ENCODE measurements at places on chromosomes 13 and 19.

DNA sequence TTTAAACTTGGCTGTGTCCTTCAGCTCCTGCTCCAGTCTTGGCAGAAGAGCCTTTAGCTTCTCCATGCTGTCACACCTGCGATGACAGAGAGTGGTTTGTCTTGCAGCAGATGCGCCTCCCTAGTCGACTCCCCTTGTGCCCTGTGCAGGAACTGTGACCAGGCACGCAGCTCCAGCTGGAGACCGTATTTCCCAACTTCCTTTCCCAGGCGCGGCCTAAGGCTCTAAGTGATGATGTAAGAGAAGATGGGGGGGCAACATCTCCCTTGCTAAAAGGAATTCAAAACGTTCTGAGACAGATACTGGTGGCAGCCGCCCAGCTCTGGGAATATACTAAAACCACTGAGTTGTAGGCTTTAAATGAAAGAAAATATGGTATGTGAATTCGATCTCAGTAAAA is 16.3 kb downstream of the DCUN1D2 start:
- DNase-seq: peak; percentile 97

- no peak for DNase-seq
Measured at GRCh38 chr19:13006431-13007281, 11.4 kb downstream of the NFIX start.

DNA sequence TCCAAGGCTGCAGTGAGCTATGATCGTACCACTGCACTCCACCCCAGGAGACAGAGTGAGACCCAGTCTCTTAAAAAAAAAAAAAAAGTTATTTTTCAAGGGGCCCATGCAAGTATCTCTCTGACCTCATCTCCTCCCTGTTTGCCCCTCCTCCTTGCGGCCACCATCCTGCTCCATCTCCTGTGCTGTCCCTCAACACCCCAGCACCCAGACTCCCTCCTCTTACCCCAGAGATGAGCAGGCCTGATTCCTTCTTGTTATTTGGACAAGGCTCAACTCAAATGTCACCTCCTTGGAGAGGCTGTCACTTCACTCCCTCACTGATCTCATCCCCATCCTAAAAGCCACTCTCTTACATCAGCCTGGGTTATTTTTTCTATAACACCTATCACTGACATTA is 4.4 kb downstream of the RYR1 start:
- no peak for DNase-seq

DNA sequence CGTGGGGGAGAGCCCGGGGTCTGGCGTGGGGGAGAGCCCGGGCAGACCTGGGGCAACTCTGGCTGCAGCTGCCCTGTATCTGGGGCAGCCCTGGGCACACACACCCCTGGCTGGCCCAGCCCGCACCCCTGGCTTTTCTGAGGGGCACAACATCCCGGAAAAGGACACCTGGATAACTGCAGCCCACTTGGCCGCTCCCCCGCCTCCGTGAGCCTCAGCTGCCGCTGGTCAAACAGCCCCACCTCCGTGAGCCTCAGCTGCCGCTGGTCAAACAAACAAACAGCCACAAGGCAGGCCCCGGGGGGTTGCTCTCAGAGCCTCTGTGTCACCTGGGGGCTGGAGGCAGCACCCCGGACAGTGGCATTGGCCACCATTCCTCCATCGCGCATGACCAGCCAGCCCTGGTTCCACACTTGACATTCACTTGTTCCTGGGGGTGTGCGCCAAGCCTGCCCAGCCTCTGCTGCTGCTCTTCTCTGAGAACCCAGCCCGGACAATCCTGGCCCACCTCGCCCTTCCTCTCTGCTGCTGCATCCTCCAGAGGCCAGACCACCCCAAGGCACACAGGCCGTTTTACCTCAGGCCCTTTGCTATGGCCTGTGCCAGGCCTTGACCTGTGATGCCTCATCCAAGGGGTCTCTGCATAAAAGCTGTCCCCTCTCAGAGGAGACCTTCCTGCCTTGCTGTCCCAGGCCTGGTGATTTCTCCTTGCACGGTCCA is 19.9 kb downstream of the CEBPG start:
- DNase-seq: no peak

DNA sequence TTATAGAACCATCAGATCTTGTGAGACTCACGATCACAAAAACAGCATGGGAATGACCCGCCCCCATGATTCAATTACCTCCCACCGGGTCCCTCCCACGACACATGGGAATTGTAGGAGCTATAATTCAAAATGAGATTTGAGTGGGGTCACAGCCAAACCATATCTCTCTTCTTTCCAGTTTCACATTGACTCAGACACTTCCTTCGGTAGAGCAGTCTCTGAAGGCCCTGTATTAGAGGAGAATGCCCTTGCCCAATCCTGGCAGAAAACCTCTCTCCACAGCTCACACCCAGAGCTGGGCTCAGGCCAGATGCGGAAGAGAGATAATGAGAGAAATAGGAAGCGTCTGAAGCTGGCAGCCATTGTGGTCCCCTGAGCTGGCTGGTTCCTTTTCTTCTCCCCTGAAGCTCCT is 72.4 kb upstream of the CLDN10 start:
- peak; percentile 98 for DNase-seq

- no peak for DNase-seq
Measured at GRCh38 chr13:72886272-72887067, 104.5 kb downstream of the PIBF1 start.

GRCh38 chr19:40217934-40218890 is at the start of gene TTC9B:
Gene TTC9B (minus strand): TSS chr19:40218384. CDS start chr19:40218381, 3 bp downstream.
- DNase-seq: no peak

GRCh38 chr13:107712145-107712860 is 503.0 kb downstream of the LIG4 start:
- DNase-seq: no peak

DNA sequence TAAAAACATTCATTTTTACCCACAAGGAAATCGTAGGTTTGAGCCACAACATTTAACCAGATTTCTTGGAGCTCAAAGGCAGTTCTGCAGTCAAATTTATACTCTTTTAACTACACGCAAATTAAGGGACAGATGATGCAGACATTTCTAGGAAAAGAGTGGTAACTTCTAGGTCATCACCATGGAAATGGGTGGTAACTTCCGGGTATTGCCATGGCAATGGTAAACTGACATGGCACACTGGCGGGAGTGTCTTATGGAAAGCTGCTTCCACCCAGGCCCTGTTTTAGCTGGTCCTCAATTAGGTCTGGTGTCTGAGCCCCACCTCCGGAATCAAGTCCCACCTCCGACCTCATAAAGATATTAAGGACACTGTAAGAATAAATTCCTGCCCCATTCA is 10.4 kb upstream of the LYPD5 start:
- DNase-seq: no peak

DNA sequence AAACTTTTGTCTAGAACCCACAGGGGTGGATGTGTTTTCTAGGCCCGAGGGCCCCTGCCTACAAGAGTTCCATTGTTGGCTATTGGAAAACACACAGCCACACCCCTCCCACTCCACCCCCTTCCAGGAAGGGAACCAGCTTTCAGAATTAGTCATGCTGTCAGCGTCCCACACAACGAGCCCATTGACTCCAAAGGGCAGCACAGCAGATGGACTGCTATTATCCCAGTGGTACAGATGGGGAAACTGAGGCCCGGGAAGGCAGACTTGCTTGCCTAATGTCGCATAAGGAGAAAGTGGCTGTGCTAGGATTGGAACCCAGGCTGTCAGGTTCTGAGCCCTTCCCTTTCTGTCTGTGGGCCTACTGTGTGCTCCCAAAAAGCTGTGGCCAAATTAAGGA is 8.1 kb upstream of the FXYD3 start:
- no peak for DNase-seq

DNA sequence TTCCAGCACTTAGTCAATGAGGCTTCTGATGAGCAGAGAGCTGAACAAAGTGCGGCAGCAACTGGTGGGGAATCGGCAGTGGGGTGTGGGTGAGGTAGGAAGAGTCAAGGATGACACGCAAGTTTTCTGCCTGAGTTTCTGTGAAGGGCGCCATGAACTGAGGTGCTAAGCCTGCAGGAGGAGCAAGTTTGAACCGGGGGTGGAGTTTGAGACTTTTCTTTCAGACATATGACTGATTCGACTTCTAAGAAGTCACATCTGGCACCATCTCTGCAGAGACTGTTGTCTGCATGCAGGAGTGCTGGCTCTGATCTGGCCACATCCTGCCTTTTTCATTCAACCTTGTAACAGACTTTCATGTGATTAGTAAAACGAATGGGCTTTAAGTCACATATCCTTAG is 14.8 kb upstream of the GPI start:
- DNase-seq: no peak

- no peak for DNase-seq
Measured at GRCh38 chr13:27793507-27794367, 1.5 kb downstream of the GSX1 start.

- DNase-seq: no peak
Measured at GRCh38 chr19:27764186-27764804, 1448.7 kb downstream of the UQCRFS1 start.

DNA sequence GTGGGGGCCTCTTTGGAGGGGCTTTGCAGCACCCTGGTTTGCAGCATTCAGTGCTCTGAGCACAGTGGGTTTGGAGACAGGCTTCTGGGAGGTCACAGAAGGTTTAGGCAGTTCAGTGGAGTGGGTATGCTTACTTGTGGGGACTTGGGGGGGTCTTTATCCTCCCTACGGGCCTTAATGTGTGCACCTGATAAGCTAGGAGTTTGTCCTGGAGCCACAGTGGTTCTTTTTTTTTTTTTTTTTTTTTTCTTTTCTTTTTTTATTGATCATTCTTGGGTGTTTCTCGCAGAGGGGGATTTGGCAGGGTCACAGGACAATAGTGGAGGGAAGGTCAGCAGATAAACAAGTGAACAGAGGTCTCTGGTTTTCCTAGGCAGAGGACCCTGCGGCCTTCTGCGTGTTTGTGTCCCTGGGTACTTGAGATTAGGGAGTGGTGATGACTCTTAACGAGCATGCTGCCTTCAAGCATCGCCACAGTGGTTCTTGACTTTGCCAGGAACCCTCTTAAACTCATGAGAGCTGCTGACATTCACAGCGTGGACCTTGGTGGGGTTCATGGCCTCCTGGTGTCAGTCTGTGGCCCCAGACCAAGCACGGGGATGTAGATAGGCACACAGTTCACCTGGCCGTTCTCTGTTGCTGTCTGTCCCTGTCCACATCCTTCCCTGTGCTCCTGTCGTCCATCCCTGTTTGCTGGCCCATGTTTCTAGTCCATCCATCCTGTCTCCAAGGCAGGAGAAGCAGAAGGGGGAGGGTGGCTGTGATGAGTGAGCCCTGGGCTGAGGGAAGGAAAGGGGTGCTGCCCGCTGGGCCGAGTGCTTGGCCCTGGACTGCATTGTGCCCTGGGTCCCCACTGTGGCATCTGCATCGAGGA is 2.7 kb downstream of the EGLN2 start:
- no peak for DNase-seq

- no peak for DNase-seq
Measured at GRCh38 chr13:40809471-40809870, 20.1 kb downstream of the SLC25A15 start.

DNA sequence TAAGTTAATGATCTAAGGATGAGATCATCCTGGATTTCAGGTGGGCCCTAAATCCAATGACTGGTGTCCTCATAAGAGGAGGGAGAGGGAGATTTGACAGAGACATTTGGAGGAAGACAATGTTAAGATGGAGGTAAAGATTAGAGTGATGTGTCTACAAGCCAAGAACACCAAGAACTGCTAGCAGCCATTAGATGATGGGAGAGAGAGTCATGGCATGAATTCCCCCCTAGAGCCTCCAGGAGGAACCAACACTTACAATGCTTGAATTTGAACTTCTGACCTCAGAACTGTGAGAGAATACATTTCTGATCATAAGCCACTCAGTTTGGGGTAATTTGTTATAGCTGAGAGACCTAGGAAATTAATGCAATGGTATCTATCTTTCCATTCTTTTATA is 68.1 kb upstream of the RFXAP start:
- no peak for DNase-seq

DNA sequence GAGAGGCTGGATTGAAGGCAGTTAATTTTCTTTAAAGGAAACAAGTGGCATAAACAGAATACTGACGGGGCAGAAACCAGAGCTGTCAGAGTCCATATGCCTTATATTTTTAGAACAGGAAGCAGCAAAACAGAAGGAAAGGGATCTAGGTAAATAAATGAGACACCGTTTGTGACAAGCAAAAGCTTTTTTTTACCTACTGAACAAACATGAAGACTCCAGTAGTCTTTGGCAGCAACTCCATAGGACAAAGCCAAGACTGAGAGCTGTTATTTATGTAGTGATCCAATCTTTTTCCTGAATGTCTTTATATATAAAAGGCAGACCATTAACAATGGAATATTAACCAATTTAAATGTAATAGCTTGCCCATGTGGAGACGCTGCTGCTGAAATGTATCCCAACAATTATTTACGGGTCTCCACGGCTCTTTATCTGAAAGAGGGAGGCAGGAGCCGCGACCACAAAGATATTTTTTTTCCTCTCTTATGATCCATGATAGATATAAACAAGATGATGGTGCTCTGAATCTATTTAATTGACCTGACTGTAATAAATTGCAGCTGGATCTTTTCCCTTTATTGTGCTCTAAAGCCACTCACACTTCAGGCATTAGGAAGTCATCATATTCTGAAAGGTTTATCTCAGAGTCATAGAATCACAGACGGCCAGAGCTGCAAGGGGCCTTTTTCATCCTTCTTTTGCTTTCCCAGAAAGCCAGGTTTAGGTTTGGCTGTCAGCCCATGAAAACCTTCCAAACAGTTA is 687.8 kb downstream of the EFNB2 start:
- DNase-seq: no peak

GRCh38 chr19:32624410-32624809 is 43.4 kb downstream of the PDCD5 start:
- peak; percentile 6 for DNase-seq

DNA sequence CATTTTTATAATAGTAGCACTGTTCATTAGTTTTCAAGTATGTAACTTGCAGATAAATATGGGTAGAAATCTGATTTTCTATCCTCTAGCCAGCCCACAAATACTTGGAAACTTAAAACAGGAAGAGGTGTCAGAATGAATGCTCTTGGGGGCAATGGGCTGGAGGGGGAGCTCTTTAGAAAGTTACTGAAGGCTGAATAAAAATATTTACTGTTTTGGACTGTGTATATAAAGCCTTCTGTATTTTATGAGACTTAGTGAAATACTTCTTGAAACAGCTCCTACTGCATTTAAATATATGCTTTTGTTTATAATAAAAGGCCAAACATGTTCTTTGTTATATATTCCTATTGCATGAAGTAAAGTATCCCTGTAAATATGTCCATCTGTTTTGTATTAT is 138.8 kb downstream of the RGCC start:
- no peak for DNase-seq

- no peak for DNase-seq
Measured at GRCh38 chr19:50647879-50648615, 1.2 kb upstream of the C19orf81 start.
